Omental fat pad (tissue), 4 donors: ENCODE measurements at places on chromosomes 5 and 9. TPM values are rescaled to one million over a fixed set of nuclear protein-coding genes. Genes with fewer than 3 reads are reported as not detected.

PCDHGA4 gene
- 3.3 TPM for total RNA-seq

PDLIM7 gene
- total RNA-seq, result 63.2 TPM

RNF208 gene
- 0.72 TPM for total RNA-seq

STKLD1 gene
- not detected for total RNA-seq

FIBCD1 gene
- total RNA-seq, result not detected

EQTN gene
- total RNA-seq, result not detected

OLFML2A gene
- total RNA-seq, result 7.7 TPM

GSN gene
- 3,140 TPM for total RNA-seq

LURAP1L gene
- total RNA-seq, result 23.3 TPM

DNLZ gene
- 19.5 TPM for total RNA-seq

ERMP1 gene
- 10.7 TPM for total RNA-seq

ADAMTSL2 gene
- total RNA-seq, result 1.8 TPM

C5orf52 gene
- total RNA-seq, result not detected

SPINK4 gene
- not detected for total RNA-seq

DELE1 gene
- total RNA-seq, result 57.3 TPM

SLC36A2 gene
- not detected for total RNA-seq

MAP1B gene
- total RNA-seq, result 603 TPM

FOXD4L4 gene
- 0.19 TPM for total RNA-seq

CXCL14 gene
- total RNA-seq, result 25.4 TPM

GKAP1 gene
- 13.6 TPM for total RNA-seq

DHX29 gene
- total RNA-seq, result 23.8 TPM
